Right cardiac atrium (tissue), 5 donors: ENCODE measurements at places on chromosomes 7 and 10.

DNA sequence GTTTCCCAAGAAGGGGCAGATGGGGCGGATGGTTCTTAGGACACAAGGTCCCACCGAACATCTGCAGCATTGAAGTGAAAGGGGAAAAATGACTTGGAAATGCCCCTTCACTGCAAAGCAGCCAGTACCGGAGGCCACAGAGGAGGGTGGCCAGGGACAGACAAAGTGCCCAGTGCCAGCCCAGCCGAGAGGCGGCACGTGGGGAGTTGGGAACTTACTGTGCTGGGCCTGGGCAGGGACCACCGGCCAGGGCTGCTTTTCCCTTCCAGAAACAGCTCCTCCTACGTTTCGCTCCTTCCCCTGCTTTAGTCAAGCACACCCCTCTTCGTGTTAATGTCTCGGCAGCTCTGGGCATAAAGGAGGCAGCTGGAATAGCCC, 129.2 kb downstream of the TNS3 start:
- DNase-seq, result no peak

DNA sequence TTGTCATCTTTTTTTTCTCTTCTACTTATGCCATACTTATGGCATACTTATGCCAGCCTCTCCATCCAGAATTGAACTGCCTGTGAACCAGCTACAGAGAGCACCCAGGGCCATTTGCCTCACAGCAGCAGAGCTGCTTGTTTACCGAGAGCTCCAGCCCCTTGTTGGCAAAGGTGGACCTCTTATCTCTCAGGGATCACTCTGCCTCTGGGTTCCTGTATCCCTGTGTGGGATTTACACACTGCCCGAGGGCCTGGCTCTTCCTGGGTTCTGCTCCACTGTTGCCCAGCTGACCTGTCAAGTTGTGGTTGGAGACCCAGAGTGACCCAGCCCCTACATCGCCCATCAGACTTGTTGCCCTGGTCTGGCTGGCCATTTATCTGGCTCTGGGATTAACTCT, 22.3 kb downstream of the MRPS33 start:
- DNase-seq, result no peak

- peak; percentile 75 for DNase-seq
Observed at GRCh38 chr10:13990946-13991345, 339.8 kb downstream of the FRMD4A start.

DNA sequence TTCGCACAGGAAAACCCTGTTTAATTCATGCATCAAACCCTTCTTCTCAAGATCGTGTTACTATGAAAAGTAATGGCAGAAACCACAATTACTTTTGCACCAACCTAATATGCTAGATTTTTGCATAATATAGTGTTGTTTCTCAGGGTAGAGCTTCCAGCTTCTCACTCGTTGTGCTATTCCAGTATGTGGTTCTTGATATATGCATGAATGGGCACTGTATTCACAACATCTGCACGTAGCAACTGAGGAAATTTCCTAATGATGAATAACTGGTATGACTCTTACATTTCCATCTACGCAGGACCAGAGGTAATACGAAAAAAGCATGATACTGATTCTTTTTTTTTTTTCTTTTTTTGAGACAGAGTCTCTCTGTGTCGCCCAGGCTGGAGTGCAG, 326.6 kb upstream of the GALNT17 start:
- no peak for DNase-seq

DNA sequence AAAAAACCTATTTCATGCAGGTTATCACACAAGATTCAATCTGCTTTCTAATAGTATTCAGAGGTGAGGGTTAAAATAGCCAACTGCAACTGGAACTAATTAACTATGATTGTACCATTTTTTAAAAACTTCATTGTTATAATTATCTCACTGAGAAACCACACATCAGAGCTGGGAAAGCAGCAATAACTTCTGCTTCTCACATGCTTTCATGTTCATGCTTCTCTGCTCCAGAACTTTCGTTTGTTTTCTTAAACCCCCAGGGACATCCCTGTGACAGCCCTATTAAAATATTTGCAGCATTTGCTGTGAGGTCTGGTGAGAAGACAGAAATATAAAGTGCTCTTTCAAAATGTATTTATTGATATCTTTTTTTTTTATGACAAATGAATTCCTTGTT, 389.0 kb upstream of the SORCS1 start:
- no peak for DNase-seq

DNA sequence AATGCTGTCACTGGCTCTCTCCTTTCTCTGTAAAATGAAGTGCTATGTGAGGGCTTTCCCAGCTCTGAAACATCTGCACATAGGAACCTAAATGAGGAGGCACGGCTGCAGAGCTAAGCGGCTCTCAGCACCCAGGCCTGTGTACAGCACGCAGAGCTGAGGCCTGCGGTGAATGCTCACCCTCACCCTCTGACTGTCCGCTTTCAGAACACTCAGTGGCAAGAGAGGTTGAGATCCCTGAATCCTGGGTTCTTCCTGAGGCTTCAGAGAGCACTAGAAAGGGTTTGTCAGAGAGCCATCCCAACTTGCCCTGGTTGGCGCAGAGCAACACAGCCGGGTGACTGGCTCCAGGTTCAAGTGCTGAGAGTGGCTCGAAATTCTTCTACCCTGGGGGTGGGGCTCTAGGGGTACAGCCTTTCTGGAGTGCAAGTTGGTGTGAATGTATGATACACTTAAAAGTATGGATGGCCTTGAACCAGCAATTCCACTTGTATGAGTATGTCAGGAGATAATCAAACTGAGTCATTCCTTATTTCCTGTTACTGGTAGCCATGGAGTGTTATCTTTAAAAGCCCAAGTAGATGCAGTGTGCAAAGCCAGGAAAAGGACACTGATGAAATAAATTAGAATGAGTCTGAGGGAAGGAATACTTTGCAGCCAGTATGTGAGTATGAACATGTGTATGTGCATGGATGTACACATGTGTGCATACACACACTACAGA, 1.7 kb upstream of the CCDC201 start:
- DNase-seq, result no peak

GRCh38 chr10:31604096-31604495, 285.1 kb downstream of the ZEB1 start:
- peak; percentile 63 for DNase-seq

DNA sequence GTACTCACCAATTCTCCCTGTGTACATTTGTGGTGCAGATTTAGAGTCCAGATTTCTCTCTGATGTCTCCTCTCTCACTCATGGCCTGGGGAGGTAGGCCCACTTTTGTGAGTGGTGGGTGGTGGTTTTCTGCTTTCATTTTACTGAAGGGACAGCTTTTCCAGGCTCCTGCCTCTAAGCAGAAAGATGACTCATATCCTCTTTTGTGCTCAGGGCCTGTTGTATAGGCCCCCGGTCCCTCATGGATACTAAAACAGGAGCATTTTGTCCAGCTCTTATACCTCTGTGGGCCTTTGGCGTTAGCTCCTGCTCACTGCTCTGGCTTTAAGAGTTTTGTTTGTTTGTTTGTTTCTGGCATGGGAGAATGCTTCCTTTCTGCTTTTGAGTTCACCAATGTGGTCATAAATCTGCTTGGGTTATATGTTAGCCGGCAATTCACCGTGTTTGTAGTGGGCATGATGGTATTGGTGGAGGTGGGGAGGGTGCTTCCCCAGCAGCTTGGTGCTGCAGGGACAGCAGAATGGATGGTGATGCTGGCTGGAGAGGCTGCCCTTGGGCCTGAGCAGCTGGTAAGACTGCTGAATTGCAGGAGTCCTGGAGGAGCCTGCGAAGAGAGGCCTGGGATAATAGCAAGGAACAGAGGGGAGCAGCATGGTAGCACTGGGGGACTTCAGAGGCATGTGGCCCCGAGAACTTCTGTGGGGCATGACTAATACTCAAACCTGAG, 468.7 kb downstream of the RPS24 start:
- no peak for DNase-seq

DNA sequence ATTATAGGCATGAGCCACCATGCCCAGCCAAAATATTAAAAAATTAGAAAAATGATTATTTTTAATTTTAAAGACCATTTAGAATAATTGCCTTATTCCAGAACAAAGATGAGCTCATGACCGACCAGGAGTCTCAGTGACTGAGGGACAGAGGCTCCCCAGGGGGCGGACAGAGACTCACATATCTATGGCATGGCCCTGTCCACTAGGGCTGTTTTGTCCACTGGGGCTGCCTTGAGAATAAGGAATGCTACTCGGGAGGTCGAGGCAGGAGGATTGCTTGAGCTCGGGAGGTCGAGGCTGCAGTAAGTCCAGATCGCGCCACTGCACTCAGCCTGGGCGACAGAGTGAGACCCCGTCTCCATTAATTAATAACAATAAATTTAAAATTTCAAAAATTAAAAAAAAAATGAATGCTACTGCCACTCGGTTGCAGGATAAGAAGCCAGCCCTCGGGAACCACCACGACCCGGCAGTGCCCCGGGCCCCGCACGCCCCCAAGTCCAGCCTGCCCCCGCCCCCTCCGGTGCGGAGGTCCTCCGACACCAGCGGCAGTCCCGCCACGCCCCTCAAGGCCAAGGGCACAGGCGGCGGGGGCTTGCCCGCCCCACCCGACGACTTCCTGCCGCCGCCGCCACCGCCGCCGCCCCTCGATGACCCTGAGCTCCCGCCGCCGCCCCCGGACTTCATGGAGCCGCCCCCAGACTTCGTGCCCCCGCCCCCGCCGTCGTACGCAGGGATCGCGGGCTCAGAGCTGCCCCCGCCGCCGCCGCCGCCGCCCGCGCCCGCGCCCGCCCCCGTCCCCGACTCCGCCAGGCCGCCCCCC, 128.6 kb downstream of the APBB1IP start:
- peak; percentile 77 for DNase-seq

DNA sequence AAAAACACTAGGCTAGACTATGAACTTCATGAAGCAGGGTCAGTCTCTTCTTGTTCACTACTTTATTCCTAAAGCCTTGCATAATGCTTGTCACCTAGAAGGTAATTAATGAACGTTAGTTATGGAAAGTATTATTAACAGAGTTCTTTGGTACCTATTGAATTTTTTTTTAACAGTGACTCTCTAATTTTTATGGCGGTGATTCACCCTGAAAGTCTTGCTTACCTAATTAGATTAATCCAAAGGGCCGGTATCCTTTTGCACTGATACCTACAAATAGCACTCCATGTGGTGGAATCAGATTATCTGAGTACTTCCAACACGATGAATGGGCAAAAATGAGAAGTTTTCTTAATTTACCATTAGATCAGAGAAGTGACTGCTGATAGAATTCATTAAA, 31.7 kb downstream of the STAM start:
- no peak for DNase-seq

DNA sequence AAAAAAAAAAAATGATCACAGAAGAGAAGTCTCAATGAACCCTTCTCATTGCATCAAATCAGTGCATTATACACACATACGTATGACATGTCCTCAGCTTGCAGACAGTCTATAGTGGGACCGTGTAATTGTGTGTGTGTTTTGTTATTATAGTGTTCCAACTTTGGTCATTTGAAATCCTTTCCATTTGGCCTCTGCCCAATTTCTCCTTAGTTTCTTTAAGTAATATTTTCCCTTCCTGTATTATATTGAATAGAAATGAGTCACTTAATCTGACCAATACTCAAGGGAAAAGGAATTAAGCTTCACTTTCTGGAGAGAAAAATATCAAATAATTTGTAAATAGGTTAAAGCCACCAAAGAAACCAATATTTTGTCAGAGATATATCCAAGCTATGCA, 415.5 kb upstream of the SORCS1 start:
- no peak for DNase-seq

GRCh38 chr10:1653321-1653720, 84.0 kb downstream of the ADARB2 start:
- DNase-seq, result no peak

DNA sequence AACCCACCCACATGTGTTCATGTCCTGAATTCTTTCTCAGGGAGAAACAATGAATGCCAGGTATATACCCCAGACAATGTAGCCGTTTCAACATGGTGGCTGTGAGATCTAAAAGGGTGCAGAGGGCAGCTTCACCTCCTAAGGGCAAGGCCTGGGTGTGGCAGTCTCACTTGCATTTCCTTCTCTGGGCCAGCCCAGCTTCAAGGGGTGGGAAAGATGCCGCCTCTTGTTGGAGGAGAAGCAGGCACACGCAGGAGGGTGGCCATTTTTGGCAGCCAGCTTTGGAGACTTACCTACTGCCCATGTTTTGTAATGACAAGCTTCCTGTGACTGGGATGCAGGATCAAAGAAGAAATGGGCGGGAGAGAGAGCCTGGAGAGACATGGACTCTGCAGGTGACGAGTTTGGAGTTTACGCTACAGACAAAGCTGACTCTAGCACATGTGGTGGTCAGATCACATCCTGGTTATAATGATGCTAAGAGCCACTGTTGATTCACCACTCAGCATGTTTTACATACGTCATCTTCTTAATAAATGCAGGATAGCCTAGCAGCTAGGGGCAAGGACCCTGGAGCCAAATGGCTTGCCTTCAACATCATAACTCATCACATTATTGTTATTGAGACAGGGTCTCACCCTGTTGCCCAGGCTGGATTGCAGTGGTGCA, 116.6 kb downstream of the ANLN start:
- no peak for DNase-seq
